ENCODE measurements at places on chromosomes 5 and 9.

GRCh38 chr9:5095795-5096194 is 89.6 kb downstream of the INSL6 start:
- DNase-seq, result no peak

GRCh38 chr5:132065351-132065937 is 5.0 kb downstream of the IL3 start:
- no peak for DNase-seq

DNA sequence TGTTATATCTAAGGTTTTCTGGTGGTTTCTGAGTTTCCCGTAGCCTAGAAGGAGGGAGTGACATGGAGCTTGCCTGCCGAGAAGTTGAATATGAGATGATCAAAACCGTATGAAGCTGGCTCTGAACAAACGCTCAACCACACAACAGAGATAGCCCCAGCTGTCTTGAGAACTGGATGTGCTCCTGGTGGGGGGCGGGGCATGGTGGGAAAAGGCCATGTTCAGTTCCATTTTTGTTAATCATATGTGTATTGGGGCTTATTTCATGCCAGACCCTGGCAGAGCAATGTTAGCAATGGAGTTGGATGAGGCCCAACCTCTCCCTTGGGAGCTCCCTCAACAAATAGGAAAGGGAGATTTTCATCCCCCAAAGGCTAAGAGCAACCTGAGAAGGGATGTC is 4.8 kb downstream of the CCL19 start:
- DNase-seq, result no peak

- no peak for DNase-seq
These were observed 431.6 kb upstream of the C9orf72 start for GRCh38 chr9:28004900-28005299.

GRCh38 chr5:78757269-78758053 is 108.9 kb upstream of the LHFPL2 start:
- DNase-seq, result no peak

- no peak for DNase-seq
These were observed 19.7 kb downstream of the SUB1 start for GRCh38 chr5:32604800-32605765.

DNA sequence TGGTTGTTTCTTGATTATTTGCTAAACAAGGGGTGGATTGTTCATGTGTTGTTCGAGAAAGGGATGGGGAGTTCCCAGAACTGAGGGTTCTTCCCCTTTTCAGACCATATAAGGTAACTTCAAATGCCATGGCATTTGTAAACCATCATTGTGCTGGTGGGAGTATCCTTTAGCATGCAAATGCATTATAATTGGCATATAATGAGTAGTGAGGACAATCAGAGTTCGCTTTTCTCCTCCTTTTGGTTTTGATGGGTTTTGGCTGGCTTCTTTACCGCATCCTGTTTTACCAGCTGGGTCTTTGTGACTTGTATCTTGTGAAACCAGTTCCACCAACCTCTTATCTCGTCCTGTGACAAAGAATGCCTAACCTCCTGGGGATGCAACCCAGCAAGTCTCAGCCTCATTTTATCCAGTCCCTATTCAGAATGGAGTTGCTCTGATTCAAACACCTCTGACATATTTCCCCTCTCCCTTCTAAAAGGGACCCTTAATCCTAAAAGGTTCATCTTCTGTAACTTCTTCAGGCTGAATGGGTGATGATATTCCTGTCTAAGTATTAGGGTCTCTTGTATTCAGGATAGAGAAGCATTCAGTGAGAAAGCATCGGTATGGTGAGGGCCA is 8.7 kb upstream of the FBN2 start:
- DNase-seq, result peak; percentile 68

GRCh38 chr9:112119225-112120029 is 55.7 kb downstream of the SUSD1 start:
- DNase-seq, result no peak

- DNase-seq, result no peak
These were observed 43.8 kb downstream of the PCDHGC5 start for GRCh38 chr5:141532726-141533125.

GRCh38 chr9:89467278-89467625 is 30.7 kb downstream of the SEMA4D start:
- no peak for DNase-seq

GRCh38 chr9:6428940-6429889 is 16.2 kb downstream of the UHRF2 start:
- no peak for DNase-seq

- no peak for DNase-seq
These were observed 329.3 kb downstream of the ENC1 start for GRCh38 chr5:74310997-74311930.

GRCh38 chr5:32276173-32276853 is 36.4 kb downstream of the MTMR12 start:
- peak; percentile 47 for DNase-seq

GRCh38 chr5:39432696-39433530 is 8.1 kb upstream of the DAB2 start:
- no peak for DNase-seq

GRCh38 chr9:119868694-119869093 is 499.5 kb upstream of the BRINP1 start:
- no peak for DNase-seq

DNA sequence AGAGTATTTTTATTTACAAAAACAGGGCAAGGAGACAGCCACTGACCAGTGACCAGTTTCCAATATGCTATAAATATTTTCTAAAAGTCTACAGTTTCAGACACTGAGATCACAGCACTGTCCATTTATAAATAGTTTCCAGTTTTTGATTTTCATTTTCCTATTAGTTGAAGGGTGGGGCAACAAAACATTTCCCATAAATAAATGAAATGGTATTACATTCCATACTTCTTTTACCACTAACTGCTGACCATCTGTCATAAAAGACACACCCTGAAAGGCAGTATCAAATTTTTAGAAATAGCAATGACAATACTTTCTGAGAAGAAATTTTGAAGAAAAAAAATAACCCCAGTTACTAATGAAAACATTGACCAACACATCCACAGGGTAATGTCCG is 126.7 kb downstream of the ARSB start:
- DNase-seq, result no peak

- DNase-seq, result no peak
These were observed 15.6 kb downstream of the FOXI1 start for GRCh38 chr5:170121321-170121720.

DNA sequence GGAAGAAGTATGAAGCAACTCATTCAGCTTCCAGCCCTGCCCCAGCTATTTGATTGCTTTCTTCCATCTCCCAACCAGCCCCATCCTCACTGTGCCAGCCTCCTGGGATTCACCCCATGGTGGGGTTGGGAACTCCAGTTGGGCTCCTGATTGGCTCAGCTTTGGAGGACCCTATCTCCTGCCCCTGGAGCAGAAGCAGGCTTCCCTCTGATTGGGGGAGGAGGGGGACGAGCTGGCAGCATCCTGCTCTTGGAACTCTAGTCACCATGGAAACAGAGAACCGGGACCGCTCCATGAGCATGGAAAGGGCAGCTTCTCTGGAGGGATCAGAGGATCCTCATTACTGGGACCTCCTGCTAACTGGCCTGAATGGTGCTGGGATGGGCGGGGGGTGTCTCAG is 2.6 kb downstream of the SLC6A7 start:
- DNase-seq, result no peak

DNA sequence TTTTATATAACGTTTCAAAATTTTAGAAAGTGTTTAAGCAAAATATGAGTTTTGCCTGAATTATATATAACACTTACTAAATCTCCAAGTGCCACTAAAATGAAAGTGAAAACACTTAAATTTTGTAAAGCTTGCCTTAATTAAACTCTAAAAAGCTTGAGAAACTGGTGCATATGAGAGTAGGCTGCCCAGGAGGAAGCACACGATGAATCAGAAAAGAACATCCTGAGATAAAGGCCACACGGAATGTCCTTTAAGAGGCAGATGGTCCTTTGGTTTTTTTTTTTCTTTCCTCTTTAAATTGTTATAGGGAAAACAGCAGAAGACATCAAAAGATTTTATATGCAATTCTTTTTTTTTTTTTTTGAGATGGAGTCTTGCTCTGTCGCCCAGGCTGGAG is 60.3 kb downstream of the HABP4 start:
- no peak for DNase-seq

GRCh38 chr5:167634432-167634831 is 657.0 kb upstream of the WWC1 start:
- DNase-seq, result no peak

- DNase-seq, result no peak
These were observed 200.0 kb downstream of the ACTL7B start for GRCh38 chr9:108655818-108656217.

DNA sequence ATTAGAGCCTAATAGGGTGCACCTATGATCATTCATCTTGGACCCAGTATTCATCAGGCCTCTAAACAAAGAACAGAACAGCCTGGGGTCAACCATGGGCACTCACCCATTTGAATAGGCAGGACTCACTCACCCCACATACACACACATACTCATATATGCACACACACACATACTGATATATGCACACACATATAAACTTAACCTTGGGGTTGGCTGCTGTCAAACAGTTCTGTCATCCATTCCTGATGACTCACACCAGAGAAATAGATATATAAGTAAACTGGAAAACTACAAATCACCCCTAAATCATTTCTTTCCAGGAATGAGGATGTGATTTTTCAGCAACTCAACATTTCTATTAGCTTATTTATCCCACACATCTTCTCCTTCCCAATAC is 51.3 kb downstream of the ARL15 start:
- no peak for DNase-seq

DNA sequence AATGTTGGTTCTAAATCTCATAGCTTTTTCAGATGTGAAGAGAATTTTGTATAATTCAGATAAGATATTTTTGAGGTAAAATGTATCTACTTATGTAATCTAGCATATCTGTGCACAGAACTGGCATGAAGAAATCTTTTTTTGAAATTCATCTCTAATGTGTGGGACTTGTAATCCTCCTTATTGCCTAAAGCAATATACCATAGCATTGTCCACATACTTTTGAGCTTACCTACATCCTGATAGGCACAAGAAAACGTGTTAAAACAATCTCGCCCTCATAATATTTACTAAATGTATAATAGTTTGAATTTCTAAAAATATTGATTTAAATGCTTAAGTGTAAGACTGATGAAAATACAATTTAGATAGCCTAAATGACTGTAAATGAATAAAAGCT is 1686.5 kb upstream of the ACO1 start:
- DNase-seq, result no peak

DNA sequence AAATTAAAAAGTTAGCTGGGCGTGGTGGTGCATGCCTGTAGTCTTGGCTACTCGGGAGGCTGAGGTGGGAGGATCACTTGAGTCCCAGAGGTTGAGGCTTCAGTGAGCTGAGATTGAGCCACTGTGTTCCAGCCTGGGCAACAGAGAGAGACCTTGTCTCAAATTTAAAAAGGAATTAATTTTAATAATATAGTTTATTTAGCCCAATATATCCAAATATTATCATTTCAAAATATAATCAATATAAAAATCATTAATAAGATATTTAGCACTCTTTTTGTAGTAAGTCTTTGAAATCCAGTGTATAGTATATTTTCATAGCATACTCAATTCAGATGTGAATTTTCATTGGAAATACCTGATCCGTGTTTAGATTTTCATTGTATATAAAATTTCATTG is 43.2 kb upstream of the ORM1 start:
- no peak for DNase-seq

- DNase-seq, result no peak
These were observed 60.2 kb downstream of the MLLT3 start for GRCh38 chr9:20562051-20562450.

DNA sequence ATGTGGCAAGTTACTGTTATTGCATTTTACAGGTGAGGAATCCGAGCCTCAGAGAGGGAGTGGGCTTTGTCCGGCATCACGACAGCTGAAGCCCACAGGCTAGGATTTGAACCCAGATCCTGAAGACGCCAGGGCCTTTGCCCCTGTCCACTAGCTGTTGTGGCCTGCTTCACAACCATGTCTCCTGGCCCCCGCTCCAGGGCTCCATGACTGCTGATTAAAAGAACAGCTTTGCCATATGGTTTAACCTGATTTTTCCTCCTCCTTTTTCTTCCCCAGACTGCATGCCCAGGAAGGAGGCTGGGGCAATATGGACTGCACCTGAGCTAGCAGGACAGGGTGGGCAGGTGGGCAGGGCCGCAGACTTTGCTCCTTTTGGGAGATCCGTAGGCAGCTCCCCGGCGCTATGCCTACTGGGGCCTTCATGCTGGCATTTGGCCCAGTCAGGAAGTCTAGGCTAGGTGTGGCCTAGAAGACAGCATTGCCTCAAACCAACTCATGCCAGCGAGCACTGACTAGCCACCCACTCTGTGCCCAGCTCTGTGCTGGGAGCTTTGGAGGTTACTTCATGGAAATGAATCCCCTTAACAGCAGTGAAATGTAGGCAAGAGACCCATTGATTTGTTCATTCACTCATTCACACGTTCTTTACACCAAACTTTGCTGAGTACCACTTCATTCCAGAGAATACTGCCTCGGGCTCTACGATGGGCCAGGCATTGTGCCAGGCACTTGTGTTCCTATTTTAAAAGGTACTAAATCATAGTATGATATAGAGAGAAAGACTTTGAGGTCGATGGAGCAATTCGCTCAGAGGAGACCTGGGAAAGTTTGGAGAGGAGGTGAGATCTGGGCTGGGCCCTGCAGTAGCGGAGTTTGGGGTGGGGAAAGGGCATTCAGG is 94.3 kb upstream of the CPEB4 start:
- DNase-seq, result no peak

- no peak for DNase-seq
These were observed 3.9 kb upstream of the NKD2 start for GRCh38 chr5:1004461-1005248.

DNA sequence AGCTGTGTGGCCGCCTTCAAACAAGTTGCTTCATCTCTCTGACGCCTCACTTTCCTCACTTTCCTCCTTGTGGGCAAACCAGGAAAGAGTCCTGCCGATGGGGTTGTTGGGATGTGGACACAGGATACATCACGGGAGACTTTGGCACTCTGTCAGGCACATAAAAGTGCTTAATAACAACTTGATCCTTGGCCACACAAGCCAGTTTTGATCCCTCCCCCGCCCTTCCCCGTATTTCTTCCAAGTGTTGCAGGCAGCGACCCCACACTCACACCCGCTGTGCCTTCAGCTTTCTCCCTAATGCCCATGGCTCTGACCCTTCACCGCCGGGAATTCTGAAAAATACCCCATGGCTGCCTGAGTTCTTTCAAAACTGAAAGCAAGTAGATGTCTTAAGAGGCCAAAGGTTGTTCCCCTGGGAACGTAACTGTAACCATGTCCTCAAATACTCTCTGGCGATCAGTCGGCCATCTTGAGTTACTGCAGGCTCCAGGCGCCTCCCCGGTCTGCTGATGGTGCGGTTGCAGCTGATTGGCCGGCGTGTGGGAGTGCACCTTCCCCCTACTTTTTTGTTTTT is 59.8 kb downstream of the ARHGEF37 start:
- no peak for DNase-seq

DNA sequence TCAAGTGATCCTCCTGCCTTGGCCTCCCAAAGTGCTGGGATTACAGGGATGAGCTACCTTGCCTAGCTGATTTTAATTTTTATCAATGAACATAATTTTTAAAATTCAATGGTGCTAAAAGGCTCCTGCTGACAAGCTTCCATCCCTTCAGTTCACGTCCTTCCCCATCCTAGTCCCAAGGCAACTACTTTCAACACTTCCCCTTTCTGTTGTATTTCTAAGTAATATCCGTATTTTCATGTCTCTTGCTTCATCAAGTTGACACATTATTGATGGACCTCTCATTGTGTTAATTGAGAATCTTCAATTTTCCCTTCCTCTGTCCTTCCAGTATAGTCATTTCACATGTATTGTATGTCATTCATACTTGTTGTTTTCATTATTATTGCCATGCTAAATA is 93.8 kb upstream of the RASGRF2 start:
- DNase-seq, result no peak

- DNase-seq, result no peak
These were observed 1.4 kb upstream of the GLIS3 start for GRCh38 chr9:4301296-4301695.

- no peak for DNase-seq
These were observed 152.2 kb downstream of the GADD45G start for GRCh38 chr9:89756891-89757537.

Measured in iPS DF 19.7 (cell line).